ENCODE measurements at places on chromosomes 1 and 21.
A peak's percentile ranks its signal among the peaks of the same experiment; 100 is the strongest.

GRCh38 chr1:34188418-34188817, 11.7 kb downstream of the C1orf94 start:
- DNase-seq = no peak

DNA sequence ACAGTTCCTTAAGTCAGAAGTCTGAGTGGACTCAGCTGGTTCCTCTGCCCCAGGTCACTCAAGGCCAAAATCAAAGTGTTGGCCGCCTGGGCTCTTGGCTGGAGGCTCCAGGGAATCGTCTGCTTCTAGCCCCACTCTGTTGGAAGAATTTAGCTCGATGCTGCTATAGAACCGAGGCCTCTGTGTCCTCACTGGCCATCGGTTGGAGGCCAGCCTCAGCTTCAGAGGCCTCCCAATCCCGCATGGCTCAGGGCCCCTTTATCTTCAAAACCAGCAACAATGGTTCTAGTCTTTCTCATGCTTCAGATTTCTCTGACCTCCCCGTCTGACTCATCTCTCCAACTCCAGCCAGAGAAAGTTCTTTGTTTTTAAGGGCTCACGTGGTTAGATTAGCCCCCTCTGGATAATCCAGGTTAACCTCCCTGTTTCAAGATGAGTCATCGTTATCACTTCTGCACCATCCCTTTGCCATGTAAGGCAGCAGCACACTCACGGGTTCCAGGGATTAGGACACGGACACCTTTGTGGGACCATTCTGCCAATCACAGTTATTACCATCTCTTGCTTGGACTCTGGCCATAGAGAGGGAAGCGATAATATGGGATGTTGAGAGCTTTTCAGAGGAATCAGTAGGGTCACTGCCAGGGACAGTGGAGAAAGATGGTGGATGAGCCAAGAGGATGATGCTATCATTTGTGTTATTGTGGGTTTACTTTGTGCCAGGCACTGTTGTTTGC, 13.6 kb downstream of the FHAD1 start:
- peak; percentile 44 for DNase-seq

DNA sequence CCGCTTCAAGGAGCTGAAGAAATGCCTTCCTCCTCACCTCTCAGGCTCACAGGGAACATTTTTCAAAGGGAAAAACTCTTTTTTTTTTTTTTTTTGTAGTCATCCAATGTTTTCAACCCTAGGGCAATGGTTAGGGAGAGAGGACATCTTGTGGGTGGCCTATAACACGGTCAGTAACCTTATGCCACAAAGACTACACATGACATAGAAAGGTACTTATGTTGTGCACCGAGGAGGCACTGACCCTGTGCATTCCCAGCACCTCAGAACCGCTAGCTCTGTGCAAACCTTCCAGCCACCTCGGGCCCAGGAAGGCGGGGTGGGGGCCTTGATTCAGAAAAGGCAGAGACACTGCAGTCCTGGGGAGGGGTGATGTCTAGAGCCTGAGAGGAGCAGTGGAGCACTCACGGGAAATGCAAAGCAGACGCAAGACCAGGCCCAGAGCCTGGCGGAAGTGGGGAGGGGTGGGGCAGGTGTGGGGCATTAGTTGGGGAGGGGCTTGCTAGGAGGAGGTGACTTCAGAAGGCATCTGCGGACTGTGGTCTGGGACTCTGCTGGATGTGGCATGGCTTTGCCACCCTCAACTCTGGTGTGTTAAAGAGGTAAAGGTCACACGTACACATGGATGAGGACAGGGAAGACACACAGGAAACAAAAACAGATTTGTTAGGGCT, 68.6 kb downstream of the MDM4 start:
- DNase-seq = no peak

GRCh38 chr1:159892944-159893343, 7.0 kb downstream of the CFAP45 start:
- DNase-seq = peak; percentile 76

- DNase-seq = no peak
These were observed 246.3 kb downstream of the DPYD start for GRCh38 chr1:97674517-97674916.

GRCh38 chr1:6982860-6983259, 197.6 kb downstream of the CAMTA1 start:
- peak; percentile 22 for DNase-seq

- DNase-seq = no peak
These were observed 5.2 kb downstream of the CCN1 start for GRCh38 chr1:85585799-85586198.

DNA sequence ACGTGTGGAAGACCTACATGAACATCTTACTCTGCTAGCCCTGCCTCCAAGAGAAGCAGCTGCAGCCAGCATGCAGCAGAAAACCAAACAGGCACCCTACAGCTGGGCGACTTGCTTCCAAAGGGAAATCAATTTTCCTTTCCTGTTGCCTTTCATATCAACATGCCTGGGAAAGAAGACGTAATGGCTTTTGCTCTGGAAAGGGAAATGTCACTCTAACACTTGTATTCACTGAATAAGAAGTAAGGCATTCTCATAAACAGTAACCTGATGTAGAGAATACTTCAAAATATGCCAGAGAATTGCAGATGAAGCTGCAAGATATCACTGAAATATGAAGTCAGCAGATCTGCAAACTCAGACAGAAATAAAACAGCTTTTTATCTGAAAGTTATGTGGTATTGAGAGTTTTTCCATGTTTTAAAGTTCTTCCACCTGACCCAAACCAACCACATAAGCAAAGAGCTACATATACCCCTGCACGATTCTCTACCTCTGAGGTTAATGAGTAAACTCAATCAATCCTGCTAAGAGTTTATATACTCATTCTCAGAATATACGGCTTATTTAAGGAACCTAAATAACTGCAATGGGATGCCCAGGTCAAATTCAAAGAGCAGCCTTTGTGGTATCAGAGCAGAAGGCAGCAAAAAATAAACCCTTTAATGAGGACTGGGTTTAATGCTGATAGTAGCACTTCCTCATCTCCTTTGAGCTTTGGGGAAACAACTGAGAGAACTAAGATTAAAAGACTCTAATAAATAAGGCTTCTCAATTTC, 150.9 kb downstream of the RERE start:
- DNase-seq = no peak

DNA sequence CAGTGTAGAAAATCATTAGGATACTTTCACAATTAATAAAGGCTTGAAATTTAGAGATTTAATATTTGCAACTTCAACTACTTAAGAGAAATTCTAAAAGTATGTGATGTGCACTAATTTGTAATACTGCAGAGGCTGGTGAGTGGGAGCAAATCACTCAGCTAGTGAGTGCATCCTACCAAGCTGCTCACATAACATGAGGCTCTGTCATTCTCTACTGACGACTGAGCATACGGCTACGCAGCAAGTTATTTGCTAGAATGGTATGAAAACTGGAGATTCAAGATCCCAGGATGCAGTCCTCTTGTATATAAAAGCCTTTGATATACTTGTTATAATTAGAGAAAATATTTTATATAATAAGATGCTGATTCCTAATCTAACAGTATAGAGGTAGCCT, 90.1 kb downstream of the ATP1B1 start:
- DNase-seq = no peak

DNA sequence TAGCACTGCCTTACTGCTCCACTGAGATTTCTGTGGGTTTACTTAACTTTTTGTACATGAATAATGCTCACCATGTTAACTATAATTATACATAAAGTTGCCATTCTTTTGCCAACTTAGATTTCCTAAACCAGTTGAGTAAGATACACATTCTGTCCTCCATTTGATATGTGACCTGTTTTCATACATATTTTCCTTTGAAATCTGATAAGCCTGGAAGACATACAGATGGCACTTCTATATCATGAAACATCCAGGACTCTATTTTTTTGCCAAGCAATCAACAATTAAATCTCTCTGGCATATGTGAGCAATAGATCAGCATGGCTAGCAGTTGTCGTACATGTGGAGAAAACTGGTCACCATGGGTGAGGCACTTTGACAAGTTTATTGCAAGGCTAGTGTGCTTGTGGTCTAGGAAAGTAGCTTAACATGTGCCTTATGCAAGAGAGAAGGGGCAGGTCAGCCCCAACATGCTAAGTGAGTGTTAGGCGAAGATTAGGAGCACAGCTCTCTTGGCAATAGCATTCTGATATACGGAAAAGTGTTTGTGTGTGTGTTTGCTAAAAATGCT, 14.2 kb downstream of the PRRX1 start:
- DNase-seq = no peak

DNA sequence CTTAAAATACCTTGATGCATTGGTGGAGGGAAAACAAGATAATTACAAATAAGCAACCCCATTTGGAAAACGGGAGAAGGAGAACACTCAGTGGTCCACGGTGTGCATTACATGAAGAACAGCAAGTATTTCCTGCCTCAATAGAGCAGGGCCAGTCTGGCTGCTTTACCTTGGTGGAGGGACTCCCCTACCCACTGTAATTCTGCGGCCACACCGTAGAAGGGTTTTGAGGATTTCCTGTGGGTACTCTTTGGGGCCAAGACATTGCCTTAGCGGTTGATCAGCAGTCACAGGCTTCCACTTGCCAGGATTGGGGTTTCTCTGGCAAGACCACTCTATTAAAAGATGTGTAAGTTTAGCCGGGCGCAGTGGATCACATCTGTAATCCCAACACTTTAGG, 16.3 kb upstream of the TMEM54 start:
- DNase-seq = no peak

DNA sequence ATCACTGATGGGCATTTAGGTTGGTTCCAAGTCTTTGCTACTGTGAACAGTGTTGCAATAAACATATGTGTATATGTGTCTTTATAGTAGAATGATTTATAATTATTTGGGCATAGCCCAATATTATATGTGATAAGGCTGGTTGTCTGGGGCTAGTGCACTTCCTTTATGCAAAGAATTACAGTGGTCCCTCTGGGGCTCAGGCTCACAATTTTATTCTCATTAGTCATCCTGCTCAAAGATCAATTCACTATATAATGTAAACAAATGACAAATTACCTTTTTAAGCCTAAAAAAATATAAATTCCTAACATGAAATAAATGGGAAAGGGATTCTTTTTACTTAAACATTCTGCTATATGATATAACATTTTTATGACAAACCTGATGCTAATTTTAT, 5.0 kb downstream of the PLPPR4 start:
- no peak for DNase-seq

DNA sequence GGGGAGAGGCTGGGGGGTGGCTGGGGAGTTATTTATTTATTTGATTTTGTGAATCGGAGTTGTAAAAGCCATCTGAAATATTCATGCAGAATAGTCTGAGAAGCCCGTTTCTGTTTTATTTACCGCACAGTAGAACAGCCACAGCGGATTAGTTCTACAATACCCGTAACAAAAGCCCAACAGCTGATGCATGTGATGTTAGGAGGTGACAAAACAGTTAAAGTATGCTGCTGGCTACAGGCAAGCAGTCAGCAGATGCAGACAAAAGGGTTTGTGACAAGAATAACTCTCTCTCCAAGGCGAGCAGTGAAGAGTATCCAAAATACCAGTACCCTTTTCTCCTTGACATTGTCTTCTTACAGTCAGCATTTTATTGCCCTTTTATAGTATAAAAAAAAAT, 42.0 kb downstream of the PROX1 start:
- DNase-seq = no peak

DNA sequence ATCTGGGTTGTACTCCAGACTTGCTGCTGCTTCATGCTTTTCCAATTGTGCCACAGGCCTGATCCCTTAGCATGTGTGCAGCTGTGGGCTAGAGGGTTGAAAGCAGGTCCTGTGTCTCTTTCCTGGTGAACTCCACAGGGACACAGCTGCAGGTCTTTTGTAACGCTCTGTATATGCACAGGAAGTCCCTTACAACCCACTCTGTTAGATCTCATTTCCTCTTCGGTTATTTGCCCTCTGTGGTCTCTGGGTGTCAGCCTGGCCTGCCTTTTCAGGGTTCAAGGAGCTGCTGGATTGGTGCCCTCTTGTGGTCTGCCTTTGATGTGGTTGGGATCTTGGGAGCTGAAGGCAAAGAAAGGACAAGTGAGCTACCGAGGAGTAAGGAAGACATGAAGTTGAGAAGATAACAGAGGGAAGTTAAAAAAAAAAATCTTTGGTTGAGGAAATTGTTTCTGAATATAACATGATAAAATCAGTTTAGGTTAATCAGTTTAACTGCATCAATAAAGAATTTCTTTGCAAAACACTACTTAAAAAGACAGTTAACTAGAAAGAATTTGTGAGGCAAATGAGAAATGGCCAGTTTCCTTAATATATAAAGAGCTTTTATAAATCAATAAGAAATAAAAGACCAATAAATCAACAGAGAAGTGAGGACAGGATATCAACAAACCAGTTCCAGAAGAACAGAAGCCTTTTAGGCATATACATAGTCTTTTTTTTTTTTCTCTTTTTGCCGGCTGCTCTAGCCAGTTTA, 44.1 kb downstream of the UCK2 start:
- DNase-seq = peak; percentile 47

GRCh38 chr1:243924588-243925349, 74.7 kb upstream of the AKT3 start:
- no peak for DNase-seq

DNA sequence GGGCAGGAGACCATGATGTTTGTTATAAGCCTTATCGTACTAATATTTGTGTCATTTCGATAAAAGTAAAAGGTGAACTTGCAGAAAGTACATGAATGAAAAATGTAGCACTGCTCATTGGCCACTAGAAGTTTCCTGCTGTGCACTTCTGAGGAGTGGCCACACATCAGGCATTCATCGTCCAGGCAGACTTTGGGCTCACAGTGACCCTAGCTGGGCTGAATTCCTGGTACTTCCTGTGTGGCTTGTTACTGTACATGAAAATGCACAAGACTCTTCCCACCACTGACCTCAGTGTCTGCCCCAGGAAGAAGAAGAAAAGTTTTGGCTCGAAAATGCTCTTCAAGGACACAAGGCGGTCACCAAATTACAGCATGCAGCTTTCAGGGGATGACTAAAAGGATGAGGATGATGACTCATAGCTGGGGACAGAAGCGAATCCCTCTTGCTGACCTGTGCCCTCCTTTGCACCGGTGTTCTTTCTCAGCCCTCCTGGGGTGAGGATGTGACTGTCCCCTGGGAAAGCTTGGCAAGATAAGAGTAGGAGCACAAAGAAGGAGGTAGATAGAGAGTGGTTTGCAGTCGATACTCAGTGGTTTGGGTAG, 252.4 kb upstream of the KAZN start:
- no peak for DNase-seq

GRCh38 chr1:172838680-172839313, 179.9 kb downstream of the FASLG start:
- DNase-seq = no peak

GRCh38 chr1:39490596-39491145, 765 bp upstream of the BMP8A start:
- DNase-seq = no peak

DNA sequence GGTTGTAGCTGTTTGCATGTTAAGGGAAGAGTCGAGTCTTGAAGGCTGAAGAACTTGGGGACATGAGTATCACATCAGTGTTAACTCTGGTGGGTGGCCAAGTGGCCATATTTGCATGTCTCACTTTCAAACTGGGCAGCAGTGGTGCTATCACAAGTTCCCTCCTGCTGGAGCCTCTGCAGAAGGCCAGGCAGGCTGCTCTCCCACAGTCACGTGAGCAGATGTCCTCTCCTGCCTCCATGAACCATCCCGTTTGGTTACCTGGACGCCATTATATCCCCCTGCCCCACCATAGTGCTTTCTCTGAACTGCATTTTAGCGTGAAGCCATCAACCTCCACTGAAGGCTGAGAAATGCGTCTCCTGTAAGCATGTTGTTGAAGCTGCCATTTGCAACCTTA, 205.1 kb upstream of the LMO4 start:
- DNase-seq = no peak

- peak; percentile 80 for DNase-seq
These were observed 13.5 kb upstream of the CACNA1E start for GRCh38 chr1:181469829-181470228.
